ENCODE measurements at places on chromosomes 2 and 18. TPM values are rescaled to one million over a fixed set of nuclear protein-coding genes. Genes with fewer than 3 reads are reported as not detected.

CRYGC gene
- not detected for total RNA-seq

SCG2 gene
- 1.1 TPM for total RNA-seq

CHN1 gene
- total RNA-seq = 19.0 TPM

FAM136A gene
- total RNA-seq = 26.0 TPM

GREB1L gene
- 9.3 TPM for total RNA-seq

CPLX4 gene
- not detected for total RNA-seq

NAT8 gene
- total RNA-seq = 12.0 TPM

DNAH6 gene
- total RNA-seq = 2.0 TPM
